ENCODE measurements at places on chromosomes 7 and 10.
A peak's percentile ranks its signal among the peaks of the same experiment; 100 is the strongest.

DNA sequence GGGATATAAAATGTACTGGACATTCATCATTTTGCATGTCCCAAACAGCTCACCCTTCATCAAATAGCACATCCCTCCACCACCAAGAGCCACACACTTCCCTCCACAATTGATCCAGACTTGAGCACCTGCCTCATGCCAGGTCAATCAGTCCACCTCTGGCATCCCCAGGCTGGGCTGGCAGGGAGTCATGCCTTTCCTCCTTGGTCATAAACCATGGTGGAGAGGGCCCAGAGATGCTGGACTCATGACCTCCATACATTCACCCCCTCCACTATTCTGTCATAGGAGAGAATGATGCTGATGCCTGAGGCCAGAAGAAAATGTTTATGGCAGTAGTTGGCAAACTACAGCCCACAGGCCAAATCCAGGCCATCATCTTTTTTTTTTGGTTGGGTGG lies 16.1 kb upstream of the GDF10 start:
- DNase-seq: no peak

DNA sequence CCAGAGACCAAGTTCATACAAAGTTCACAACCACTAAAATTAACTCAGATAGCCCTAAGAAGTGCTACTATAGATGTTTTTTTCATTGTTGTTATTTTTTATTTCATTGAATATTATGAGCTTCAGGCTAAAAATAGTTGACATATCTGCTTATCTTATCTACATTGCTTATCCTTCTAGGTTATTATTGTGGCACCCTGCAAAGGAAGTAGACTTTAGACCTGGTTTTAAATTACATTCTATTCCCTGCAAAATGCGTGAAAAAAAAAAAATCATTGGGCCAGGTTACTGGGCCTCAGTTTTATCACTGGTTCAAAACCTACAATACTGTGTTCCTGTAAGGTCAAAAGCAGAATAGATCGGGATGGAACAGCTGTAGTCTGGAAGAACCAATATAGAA lies 811.0 kb downstream of the GRM8 start:
- DNase-seq: no peak

- DNase-seq: no peak
These were observed 185.7 kb downstream of the TFEC start for GRCh38 chr7:115844857-115845256.

GRCh38 chr10:23157691-23158369 lies 34.3 kb upstream of the PTF1A start:
- peak; percentile 53 for DNase-seq

DNA sequence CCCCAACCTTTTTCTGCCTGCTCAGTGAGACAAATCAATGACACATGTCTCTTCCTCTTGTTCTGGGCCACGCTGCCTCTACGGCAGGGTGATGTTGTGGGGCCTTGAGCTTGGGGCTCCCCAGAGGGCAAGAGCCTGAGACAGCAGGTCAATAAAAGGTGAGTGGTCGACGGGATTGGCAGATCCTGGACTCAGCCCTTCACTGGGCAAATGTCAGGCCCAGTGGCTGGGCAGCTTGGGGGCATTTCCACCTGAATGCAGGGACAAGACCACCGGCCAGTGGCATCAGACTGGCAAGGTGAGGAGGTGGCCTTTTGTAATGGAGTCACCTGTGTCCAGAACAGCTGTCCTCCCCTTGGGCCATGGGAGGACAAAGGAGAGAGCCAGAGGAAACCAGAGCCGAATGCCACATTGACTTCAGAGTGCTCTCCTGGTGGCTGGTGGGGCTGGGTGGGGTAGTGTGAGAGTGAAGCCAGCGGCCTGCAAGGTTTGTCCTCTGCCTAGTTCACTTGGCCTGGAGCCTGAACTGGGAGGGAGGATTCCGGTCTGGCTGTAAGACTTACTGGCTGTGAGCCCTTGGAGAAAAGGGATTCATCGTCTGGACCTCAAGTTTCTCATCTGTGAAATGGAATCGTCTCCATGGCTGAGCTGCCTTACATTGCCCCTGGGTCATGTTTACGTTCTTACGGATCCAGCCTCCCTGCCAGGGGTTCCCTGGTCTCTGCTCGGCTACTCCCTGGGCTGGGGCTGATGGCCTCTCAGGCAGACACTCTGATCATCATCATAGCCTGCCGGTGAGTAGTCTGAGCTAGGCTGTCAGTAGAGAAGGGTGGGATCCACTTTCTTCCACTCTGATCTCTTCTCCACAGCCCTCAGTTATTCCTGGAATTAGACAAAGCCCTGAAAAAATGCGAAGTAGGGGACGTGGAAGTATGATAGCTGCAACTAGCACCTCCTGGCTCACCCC lies 25.4 kb upstream of the CRHR2 start:
- DNase-seq: no peak

GRCh38 chr7:5283421-5284303 lies 919 bp downstream of the SLC29A4 start:
- peak; percentile 36 for DNase-seq

GRCh38 chr10:35552650-35553342 lies 52.3 kb upstream of the GJD4 start:
- no peak for DNase-seq

DNA sequence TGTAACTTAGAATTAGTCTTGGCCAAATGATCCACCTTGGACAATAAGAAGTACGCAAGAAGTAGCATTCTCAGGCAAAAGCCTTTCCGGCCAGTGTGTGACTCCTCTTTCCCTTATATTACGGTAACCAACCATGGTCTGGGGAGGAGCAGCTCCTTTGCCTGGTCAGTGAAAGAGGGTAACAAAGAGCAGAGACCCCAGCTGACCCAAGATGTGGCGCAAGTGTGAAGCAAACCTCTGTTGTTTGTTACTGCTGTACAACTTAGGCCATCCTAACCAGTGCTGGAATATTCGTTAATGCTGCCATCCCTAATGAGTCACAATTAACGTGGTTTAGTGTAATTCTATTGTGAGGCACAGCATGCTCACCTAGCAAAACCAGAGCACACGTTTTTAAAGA lies 44.0 kb downstream of the HIPK2 start:
- DNase-seq: no peak

GRCh38 chr7:519484-520390 lies at the start of gene PDGFA:
Gene PDGFA, minus strand, starts transcription at chr7:519846. Its CDS starts 845 bp downstream, at chr7:519001.
- DNase-seq: peak; percentile 92

- DNase-seq: no peak
These were observed 74.2 kb upstream of the HECW1 start for GRCh38 chr7:43038254-43038653.

DNA sequence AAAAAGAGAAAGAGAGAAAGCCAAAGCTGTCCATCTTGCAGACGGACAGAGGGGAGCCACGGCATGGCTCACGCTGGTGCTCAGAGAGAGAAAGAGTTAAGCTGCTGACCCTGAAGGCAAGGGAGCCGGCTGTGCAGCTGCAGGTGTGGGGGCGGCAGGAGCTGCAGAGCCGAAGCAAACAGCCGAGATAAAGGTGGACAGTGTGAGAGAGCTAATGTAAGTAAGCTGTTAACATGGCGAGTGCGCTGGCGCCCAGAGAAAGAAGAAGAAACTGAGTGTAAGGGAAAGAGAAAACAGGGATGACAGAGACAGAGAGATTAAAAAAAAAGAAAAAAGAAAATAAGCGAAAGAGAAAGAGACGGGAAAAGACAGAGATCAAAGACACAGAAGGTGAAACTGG lies 18.2 kb downstream of the COL17A1 start:
- no peak for DNase-seq

DNA sequence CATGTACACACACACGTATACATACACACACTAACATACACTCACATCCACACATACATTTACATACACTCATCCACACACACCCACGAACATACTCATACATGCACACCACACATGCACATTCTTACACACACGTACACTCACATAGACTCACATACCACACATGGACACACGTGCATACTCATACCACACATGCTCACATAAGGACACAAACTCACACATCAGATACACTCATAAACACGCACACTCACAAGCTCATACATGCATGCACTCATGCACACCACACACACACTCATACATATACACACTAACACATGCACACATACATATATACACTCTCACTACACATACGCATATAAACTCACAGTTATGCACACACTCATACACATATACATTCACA lies 1.2 kb upstream of the CALN1 start:
- no peak for DNase-seq

DNA sequence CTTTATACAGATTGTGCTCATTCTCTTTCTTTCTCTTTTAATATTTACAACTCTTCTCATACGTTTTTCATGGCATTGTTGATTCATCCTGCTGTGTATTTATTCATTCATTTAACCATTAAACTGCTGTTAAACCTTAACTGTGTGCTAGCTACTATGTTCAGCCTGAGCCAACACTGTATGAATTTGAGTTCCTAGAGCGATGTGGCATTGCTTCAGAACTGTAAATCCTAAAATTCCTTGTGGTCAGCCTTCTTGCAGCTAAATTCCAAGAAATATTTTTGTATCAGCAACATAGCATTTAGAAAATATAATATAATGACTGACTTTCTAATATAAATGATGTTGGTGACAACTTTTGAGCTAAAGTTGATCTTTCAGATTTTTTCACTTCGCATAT lies 184.7 kb upstream of the FZD1 start:
- DNase-seq: no peak

DNA sequence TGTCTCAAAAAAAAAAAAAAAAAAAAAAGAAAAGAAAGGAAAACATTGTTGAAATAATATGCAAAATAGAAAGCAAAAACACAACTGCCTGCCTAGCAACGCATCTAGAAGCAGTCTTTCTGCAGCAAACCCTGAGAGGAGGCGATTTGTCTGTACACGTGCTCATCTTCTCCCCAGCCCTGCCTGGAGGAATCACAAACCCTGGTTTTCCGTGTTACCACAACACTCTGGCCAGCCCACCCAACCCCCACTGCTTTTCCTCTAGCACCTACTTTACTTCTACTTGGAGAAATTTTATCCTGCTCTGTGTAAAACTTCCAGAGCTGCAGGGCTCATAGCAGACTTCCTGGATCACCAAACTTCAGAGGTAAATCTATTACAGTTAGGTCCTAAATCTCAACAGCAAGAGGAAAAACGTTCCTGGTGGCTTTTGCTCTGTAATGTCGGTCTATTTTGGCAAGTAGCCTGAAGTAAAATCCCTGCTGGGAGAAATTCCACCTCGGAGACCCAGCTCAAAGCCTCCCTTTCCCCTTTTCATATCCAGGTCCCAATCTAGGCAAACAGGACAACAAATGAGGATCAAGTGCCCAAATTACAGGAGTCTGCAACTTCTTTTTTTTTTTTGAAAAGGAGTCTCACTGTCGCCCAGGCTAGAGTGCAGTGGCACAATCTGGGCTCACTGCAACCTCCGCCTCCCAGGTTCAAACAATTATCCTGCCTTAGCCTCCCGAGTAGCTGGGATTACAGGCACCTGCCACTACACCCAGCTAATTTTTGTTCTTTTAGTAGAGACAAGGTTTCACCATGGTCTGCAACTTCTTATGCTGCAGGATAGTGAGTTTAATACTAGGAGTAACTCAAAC lies 91.6 kb downstream of the DNMBP start:
- no peak for DNase-seq

DNA sequence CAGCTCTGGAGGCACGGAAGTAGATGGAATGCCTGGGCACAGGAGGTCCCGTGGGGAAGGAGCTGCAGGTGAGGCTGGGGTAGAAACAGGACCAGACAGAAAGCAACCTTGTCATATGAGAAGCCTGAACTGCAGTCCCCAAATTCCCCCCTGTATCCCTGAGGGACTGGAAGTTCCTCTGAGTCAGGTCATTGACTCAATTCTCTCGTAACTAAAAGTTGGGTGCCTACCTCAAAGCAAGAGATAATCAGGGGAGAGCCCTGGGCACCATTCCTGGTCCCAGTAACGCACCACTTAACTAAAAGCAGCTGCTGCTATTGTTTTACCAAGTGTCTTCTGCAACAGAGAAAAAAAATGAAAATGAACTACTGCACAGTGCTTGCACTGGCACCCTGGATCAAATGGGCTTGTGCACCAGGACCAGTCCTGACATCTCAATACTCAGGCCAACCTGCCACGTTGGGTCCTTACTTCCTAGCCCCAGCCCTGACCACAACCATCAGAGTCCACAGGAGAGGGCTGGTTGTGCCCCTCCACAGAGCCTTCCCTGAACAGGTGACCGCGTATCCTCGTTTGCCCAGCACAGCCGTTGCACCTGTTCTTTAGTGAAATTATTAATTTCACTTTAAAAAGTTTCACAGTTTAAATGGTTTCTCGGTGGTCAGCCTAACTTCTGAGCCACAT lies 79.3 kb downstream of the GRID1 start:
- no peak for DNase-seq

- no peak for DNase-seq
These were observed 39.5 kb downstream of the PPP1R3C start for GRCh38 chr10:91593366-91593765.
